Kidney capillary endothelial cell (primary cell): ENCODE measurements at places on chromosomes 7 and 10.

DNA sequence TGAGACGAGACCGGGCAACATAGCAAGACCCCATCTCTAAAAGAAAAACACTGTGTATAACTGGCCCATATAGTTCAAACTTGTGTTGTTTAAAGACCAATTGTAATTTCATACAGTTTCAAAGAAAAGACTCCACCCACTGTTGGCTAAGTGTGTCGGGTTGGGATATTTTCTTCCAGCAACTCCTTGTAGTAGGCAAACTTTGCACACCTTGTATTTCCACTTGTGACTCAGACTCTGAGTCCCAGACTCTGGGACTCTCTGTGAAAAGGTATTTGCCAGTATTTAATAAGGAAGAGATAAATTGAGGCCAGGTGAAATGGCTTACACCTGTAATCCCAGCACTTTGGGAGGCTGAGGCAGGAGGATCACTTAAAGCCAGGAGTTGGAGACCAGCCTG, 29.3 kb upstream of the RHBDD2 start:
- no peak for DNase-seq

DNA sequence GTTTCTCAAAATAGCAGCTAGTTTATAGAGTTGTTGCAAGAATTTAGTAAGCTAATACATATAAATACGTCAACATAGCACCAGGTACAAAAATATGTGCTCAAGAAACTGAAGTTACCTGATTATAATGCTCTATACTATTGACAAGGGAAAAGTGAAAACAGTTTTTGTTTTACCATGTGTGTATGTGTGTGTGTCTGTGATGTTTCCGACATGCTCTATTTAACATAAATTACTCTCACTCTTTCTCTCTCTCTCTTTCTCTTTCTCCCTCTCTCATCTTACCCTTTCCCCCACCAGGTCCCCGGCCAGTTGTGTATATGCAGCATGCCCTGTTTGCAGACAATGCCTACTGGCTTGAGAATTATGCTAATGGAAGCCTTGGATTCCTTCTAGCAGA, 4.3 kb downstream of the LIPN start:
- no peak for DNase-seq

- no peak for DNase-seq
These were observed 21.1 kb downstream of the SLC29A4 start for GRCh38 chr7:5303591-5304505.

DNA sequence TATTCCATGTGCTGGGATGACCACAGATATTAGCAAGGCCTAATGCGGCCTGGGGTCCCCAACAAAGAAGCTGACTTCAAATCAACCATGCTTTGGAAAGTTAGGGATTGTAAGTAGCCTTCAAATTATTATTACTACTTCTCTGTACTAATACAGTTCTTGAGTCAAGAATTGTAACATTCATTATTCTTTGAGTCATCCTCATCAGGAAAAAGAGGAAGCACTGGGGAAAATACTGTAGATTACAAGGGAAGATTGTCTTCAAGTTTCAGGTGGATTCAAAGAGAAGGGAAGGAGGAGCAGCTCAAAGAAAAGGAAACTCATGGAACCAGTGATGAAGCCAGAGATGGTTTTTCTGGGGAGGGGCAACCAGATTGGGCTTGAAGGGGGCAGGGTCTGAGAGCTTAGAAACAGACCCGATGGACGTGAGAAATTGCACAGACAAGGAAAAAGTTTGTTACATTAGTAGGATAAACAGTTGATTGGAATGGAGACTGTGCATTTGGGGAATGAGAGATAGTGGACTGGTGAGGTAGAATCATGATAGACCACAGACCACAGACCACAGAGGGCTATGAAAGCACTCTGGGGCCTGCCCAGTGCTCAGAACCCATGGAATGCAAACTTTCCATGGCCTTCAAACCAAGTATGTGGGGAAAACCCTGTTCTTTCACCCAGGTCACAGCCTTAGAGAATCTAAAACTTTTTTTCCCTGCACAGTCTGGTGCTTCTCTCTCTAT, 209.9 kb downstream of the ZNF365 start:
- no peak for DNase-seq

DNA sequence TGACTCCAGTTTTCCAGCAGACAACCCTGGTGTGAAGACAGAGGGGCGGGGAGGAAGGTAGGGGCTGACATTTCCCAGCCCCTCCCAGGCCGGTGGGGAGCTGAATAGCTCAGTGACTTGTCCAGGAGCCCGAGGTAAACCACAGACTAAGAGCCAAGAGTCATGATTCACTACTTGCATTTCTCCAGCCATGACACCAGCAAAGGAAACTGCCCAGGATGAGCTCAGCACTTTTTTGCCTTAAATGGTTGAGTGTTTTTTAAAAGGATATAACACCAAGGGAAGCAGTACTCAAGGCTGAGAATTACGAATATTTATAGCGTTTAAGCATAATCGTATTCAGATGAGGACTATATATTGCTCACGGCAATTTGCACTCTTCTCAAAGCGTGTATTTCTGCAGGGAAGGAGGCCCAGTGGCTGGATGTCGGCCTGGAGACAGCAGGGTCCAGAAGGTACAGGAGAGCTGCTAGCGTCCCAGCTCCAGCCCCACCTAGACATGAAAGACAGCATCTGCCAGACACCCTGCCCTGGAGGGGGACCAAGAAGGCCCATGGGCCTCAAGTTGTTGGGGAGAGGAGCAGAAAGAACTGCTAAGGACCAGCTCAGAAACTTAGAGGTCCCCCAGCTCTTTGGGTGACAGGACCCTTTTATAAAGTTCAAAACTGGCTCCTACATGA, 141.4 kb downstream of the GRID1 start:
- DNase-seq = peak; percentile 1

GRCh38 chr10:98568551-98568950, 121.8 kb upstream of the HPS1 start:
- DNase-seq = no peak

DNA sequence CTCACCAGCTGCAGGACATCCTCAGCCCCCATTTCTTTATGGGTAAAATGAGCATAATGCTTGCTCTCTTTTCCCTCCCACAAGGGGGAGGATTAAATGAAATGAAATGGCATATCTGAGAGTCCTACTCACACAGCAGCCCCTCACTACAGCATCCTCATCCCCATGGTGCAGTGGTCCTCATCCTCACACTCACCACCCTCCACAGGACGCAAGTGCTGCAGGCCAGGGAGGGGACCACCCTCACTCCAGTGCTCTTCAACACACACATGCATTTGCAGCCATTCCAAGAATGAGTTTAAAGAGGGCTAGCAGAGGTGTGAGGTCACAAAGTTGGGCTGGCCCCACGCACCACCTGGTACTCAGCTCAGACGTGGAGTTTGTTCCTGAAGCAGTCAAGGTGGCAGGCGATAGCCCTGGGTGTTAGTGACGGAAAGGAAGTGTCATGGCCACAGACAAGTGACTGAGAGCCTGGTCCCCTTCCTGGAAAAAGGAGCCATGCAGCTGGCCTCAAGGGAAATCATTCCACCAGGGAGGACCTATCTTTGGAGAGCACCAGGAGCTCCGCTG, 234.0 kb downstream of the TNS3 start:
- no peak for DNase-seq
